Stimulated activated CD4-positive, alpha-beta T cell treated with anti-CD3 and anti-CD28 coated beads, Interleukin-1b, Interleukin-23, amount 100 ng/mL, for 1 hour (primary cell): ENCODE measurements at places on chromosomes 4 and X.

DNA sequence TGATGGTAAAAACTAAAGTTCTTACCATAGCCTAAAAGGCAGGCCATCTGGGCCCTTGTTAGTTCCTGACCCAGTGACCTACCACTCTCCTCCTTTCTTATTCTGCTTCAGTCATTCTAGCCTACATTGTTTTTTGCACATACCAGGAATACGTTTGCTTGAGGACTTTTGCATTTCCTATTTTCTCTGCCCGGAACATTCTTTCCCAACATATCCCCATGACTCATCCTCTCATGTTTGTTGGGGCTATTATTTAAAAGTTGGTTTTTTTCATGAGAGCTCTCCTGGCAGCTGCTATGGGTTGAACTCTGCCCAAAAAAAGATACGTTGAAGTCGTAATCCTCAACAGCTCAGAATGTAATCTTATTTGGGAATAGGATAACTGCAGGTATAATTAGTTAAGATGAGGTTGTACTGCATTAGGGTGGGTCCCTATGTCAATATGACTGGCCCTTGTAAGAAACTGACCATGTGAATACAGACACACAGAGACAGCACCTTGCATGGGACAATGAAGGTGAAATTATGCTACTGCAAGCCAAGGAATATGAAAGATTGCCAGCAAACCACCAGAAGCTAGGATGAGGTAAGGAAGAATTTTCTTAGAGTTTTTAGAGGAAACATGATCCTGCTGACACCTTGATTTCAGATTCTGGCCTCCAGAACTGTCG, 138.3 kb upstream of the PDHA2 start:
- DNase-seq = no peak

- DNase-seq = no peak
Observed at GRCh38 chrX:107805179-107805578, 20.5 kb upstream of the MID2 start.

- no peak for DNase-seq
Observed at GRCh38 chrX:23902419-23902818, 5.3 kb downstream of the APOO start.

GRCh38 chrX:154365052-154365600, 9.3 kb downstream of the FLNA start:
- no peak for DNase-seq

- DNase-seq = no peak
Observed at GRCh38 chrX:153519569-153520286, 2.3 kb downstream of the ATP2B3 start.

- DNase-seq = no peak
Observed at GRCh38 chr4:166972071-166972470, 262.2 kb downstream of the SPOCK3 start.
